ENCODE measurements at places on chromosomes 3 and 15.

DNA sequence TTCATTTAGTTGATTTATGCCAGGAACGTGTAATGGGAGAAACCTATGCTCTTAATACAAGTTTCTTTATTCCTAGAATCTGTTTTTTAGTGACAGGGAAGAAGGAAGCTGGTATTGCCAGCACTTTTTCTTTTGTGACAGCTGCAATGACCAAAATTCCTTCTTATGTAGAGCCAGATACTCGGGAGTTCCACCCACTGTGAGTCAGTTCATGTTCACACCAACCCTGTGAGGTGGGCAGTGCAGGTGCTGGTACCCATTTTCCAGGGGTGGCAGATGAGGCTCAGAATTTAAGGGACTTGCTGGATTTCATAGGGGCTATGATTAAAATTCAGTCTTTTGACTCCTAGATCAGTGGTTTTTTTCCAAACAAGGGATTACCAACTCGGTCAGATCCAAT is 34.7 kb downstream of the OXNAD1 start:
- DNase-seq = no peak

DNA sequence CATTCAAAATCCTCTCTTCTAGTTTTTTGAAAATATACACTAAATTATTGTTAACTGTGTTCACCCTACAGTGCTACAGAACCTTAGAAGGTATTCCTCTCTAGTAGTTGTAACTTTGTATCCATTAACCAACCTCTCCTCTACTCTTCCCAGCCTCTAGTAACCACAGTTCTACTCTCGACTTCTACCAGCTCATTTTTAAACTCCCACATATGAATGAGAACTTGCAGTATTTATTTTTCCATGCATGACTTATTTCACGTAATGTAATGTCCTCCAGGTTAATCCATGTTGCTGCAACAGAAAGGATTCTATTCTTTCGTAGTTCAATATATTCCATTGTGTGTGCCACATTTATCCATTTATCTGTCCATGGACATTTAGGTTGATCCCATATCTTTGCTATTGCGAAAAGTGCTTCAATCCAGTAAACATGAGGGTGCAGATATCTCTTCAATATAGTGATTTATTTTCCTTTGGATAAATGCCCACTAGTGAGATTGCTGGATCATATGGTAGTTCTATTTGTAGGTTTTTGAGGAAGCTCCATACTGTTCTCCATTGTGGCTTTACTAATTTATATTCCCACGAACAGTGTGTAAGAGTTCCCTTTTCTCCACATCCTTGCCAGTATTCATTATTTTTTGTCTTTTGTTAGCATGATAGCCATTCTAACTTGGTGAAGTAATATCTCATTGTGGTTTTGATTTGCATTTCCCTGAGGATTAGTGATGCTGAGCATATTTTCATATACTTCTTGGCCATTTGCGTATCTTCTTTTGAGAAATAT is 113.7 kb upstream of the SMAD3 start:
- no peak for DNase-seq

DNA sequence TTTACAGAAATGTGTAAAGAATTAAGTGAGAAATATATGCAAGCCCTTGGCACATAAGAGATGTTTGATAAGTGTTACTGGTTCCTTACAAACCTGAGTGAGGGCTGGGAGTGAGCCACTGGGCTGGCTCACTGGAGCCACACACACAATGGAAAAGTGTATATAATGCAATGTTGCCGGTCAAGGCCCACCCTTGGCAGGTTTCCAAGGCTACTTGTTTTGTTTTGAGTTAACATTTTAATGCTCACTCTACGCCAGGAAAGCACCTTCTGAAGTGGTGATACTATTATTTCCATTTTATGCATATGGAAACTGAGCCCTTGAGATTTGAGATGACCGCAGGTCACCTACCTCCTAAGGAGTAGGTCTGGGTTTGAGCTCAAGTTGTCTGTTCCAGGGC is 71.8 kb upstream of the FHIT start:
- no peak for DNase-seq

DNA sequence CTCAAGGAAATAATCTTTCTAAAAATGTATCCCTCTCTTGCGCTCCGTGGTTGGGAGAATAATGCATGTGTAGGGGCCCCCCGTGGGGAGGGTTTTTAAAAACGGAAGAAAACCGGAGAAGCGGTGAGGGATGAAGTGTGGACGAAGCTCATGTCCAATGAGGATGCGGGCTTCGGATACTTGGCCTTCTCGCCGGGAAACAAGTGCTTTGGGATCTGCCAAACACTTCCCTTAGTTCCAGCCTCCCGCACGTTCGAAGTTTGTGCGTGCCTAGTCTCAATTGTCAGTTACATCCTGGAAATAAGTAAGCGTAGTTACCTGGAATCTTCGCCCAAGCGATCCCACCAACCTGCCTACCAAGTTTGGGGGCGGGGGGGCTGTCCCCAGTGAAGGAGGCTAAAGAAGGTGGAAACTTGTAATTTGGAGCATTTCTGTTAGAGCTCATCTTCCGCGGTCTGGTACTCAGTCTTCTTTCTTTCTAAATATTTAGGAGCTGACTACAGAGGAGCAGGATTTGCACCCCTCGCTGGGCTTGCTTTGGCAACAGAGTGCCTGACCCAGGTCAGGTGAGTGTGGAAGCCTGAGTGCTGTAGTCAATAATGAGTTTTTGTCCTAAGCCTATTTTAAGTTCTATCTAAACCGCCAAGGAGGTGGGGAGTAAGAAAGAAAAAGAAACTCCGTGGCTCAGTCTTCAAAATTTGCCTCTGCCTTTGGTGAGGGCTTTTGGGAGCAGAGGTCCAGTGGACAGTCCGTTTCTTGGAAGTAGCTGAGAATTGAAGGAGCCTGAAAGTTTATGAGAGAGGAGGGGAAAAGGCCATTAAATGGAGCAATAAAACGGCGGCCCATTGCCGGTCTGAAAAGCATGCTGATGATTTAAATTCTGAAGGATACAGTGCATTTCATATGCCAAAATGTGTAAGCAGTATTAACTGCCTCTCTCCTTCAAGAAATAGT is 1.1 kb downstream of the ITPR1 start:
- no peak for DNase-seq

GRCh38 chr15:101310161-101310480 is 15.1 kb upstream of the SNRPA1 start:
- no peak for DNase-seq

DNA sequence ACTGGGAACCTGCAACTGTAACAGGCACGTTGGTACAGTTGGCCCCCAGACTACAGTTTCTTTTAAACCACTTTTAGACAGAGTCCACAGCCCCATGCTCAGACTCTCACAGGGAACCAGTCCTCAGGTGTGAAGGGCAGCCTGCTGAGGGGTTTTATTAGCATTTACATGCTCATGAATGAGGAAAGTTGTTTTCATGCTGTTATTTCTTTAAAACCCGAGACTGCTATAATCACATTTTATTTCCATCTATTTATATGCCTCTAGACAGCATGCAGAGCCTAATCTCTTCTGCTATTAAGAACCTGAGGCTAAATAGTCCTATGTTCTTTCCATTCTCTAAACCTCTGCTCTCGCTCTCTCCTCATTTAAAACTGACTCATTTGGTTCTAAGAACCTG is 26.3 kb upstream of the FSIP1 start:
- DNase-seq = no peak

DNA sequence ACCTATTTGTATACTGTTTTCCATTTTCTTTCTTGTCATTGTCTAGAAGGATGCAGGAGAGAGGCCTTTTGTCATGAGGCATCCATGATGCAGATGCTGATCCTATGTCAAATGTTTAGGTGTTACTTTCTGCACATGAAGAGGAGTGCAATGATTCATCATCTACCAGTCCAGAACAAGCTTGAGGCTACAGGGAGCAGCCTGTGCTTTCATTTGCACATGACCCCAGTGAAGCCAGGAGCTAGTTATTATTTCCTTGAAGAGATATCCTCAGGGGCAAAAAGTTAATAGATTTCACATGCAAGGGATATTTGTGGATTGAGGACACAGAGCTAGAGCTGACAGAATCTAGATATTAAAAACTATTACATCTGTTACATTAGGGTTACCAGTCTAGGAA is 204.4 kb upstream of the TGFBR2 start:
- no peak for DNase-seq

- no peak for DNase-seq
Measured at GRCh38 chr3:179432021-179432420, 19.2 kb downstream of the GNB4 start.

- no peak for DNase-seq
Measured at GRCh38 chr15:89087161-89087829, 961 bp upstream of the ABHD2 start.

- no peak for DNase-seq
Measured at GRCh38 chr15:50030456-50030855, 88.6 kb downstream of the ATP8B4 start.

- no peak for DNase-seq
Measured at GRCh38 chr15:45873781-45874180, 239.0 kb downstream of the SQOR start.

- DNase-seq = no peak
Measured at GRCh38 chr3:193897731-193898180, 238.2 kb upstream of the HES1 start.

DNA sequence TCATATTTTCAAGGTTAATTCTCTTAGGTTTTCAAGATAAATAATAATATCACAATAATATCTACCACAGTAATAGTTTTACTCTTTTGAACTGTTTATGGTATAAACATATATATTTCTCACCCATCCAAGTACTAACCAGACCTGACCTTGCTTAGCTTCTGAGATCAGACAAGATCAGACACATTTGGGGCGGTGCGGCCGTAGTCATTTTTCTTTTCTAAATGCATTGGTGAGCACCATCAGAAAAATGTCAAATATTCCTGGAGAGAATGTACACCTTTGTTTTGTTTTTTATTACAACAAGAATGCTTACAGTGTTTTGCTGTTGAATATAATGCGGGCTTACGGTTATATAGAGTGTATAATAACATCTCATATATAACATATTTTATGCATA is 267.8 kb downstream of the ADAMTS17 start:
- DNase-seq = no peak

- no peak for DNase-seq
Measured at GRCh38 chr3:48429317-48429959, 448 bp downstream of the PLXNB1 start.

DNA sequence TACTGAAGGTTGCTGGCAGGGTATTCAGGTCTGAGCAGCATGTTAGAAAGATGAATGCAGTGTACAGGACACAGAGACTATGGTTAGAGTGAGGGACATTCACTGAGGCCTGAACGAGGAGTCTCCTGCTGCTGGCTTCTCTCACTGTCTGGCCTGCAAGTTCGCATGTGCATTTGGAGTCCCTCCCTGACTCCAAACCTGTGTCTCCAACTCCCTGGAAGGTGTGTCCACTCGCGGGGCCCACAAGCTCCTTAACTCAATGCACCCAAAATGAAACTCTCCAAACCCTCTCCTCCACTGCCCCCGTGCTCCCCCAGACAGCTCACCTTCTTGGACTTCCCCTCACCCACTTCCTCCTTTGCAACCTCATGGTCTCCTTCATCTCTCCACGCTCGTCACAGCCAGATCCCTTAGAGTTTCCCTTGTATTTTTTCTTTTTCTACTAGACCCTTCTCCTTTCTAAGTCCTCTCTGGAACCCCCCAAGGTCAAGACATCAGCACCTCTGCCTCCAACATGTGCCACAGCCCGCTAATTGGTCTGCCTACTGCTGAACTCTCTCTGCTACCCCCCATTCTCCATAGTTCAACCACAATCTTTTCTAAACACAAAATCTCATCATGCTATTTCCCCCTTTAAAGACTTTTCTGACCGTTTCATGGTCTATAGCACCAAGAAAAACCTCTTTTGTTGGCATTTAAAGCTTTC is 58.3 kb downstream of the HES1 start:
- no peak for DNase-seq

DNA sequence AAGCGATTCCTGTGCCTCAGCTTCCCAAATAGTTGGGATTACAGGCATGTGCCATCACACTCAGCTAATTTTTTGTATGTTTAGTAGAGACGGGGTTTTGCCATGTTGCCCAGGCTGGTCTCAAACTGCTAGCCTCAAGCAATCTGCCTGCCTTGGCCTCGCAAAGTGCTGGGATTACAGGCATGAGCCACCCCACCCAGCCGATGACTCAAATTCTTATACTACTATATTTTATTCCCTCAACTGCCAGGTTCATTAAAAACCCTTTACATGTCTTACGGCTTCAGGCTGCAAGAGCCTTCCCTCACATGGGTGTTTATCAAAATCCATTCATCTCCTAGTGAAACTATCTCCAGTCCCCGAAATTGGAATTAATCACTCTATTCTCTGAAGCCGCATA is 63.4 kb downstream of the CBLB start:
- DNase-seq = no peak

- no peak for DNase-seq
Measured at GRCh38 chr3:58386626-58387365, 46.8 kb downstream of the PDHB start.

GRCh38 chr3:169367016-169367415 is 296.5 kb downstream of the MECOM start:
- no peak for DNase-seq

- no peak for DNase-seq
Measured at GRCh38 chr3:50339485-50340146, 1.0 kb downstream of the RASSF1 start.

DNA sequence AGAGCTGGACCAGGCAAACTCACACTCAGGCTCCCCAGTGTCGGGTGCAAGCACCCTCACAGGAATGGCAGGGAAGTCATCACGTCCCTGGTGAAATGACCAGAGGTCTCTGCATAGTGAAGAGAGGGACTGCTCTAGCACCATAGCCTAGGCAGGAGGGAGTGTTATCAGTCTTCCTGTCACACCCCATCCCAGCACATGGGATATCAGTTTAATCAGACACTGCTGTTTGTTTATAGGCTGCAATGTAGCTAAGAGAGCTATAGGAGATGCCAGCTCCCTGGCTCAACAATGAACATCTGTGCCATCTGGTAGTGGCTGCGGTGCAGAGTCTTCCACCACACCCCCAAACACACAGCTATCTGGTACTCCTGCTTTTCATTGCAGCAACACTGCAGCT is 776.6 kb downstream of the ZNF385D start:
- no peak for DNase-seq

GRCh38 chr3:174046311-174046710 is 648.8 kb downstream of the NLGN1 start:
- DNase-seq = no peak

DNA sequence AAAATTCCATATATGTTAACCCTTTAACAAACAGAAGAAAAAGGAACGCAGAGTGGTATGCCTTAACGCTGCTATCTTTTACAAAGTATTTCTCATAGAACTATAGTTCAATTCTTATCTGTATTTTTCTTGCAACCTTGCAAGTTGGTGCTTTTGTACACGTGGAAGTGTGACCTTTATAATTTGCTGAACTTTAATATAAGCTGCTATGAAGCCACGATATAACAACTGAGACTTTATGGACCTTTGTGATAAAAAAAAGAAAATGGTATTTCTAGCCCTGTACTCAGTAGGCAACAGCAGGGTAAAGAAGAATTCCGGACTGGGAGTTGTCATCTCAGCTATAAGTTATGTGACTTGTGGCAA is 6.3 kb upstream of the TFG start:
- no peak for DNase-seq
